ENCODE measurements at places on chromosomes 6 and 20.

- DNase-seq: no peak
Measured at GRCh38 chr6:1665214-1665613, 55.5 kb downstream of the FOXC1 start.

DNA sequence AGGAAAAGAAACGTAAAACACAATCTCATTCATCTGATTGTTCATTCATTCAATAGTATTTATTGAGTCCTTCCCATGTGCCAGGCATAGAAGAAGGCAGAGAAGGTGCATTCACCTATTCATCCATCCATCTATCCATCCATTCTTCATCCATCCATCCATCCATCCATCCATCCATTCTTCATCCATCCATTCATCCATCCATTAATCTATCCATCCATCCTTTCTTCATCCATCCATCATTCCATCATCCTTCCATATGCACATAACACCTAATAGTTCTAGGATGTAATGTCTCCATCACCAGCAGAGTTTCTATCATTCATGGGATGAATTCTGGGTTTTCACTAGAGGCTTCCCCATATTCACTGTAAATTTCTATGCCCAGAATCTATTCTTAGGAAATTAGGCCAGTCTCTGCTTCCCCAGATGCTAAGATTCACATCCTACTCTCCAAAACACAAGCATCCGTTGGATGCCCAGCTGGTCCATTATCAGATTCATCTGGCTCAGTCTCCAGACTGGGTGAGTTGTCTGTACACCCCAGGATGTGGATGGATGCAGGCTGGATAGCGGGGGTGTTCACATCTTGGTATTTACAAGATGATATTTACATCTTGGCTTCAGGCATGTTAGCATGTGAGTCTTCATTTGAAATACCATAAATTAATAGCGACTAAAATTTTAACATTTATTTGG is 517.7 kb upstream of the SULF2 start:
- DNase-seq: no peak

- DNase-seq: no peak
Measured at GRCh38 chr20:38121741-38122140, 43.3 kb downstream of the TGM2 start.

- DNase-seq: peak; percentile 67
Measured at GRCh38 chr6:42440778-42441696, 10.7 kb downstream of the TRERF1 start.

GRCh38 chr6:21590346-21590745 is 3.2 kb upstream of the SOX4 start:
- no peak for DNase-seq

- peak; percentile 71 for DNase-seq
Measured at GRCh38 chr20:17928633-17929311, 39.8 kb downstream of the SNX5 start.

DNA sequence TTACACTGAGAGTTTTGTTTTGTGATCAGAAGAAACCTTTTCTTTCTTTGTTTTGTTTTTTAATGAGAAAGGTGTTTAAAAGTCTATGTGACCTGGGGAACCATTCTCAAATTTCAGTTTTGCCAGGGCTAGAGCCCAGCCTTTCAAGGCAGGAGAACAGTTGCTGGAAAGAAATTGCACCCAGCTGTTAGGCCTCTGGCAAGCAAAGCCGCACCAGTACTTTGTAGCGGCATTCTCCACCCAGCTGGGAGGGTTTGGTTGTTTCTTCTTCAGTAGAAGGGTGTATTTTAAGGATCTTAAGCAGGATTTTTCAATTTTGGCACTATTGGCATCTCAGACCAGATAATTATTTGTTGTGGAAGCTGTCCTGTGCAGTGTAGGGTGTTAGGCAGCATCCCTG is 16.6 kb upstream of the MAPK13 start:
- DNase-seq: no peak

DNA sequence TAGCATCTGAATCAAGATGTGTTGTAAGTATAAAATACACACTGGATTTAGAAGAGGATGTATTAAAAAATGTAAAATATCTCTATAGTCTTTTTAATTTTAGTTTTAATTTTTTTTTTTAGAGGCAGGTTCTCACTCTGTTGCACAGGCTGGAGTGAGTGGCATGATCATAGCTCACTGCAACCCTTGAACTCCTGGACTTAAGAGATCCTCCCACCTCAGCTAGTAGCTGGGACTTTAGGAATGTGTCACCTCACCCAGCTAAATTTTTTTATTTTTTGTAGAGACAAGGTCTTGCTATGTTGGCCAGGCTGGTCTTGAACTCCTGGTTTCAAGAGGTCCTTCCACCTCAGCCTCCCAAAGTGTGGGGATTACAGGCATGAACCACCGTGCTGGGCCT is 46.7 kb upstream of the EPB41L1 start:
- DNase-seq: no peak

- peak; percentile 93 for DNase-seq
Measured at GRCh38 chr20:17226410-17227218, at the start of gene PCSK2. PCSK2 (plus strand) TSS chr20:17227040; CDS start chr20:17227306, 266 bp downstream.

- DNase-seq: no peak
Measured at GRCh38 chr6:90251295-90251992, 45.2 kb downstream of the BACH2 start.

- DNase-seq: no peak
Measured at GRCh38 chr6:29777310-29777709, 50.3 kb upstream of the HLA-G start.

- no peak for DNase-seq
Measured at GRCh38 chr20:6838181-6838826, 70.8 kb downstream of the BMP2 start.

DNA sequence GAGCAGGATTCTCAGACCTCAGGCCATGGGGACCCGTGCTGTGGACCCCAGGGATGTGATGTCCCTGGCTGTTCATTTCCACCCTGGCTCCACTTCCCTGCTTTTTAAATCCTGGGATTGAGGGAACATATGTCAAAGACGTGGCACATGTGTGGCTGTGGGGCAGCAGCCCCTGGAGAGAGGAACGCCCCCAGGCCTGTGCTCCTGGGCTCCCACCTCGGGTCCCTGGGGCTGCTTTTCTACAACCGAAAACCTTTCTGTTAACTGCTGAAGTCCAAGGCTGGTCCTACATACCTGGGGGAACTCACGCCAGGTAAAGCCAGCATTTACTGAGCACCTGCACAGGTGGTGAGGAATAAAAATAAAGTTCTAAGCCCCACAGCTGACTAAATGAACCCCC is 102.3 kb upstream of the FRMD1 start:
- no peak for DNase-seq

GRCh38 chr6:6927521-6928361 is 180.0 kb upstream of the RREB1 start:
- no peak for DNase-seq

GRCh38 chr6:93139408-93140081 is 279.8 kb downstream of the EPHA7 start:
- no peak for DNase-seq

- no peak for DNase-seq
Measured at GRCh38 chr6:158499601-158500000, 60.3 kb upstream of the TMEM181 start.

- no peak for DNase-seq
Measured at GRCh38 chr6:46333481-46333880, 157.8 kb downstream of the RCAN2 start.

DNA sequence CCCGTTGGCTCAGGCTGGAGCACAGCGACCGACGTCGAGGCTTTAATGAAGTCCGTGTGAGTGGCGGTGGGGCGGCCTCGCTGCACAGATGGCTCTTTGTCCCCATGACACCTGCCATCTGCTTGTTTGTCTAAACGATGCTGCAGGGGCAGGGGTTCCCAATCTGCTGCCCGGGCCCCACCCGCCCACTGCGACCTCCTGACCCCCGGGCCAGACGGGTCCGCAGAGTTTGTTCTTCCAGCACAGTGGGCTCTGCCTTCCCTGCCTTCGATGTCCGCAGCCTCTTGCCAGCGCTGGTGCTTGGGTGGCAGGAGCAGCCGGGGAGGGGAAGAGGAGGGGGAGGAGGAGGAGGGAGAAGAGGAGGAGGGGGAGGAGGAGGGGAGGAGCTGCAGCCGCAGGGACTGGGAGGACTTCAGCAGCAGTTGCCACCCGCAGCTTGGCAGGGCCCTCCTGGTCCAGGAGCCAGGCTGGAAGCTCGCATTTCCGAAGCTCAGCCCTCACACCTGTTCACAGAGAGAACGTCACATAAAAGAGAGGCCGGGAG is 210.0 kb downstream of the DLL1 start:
- no peak for DNase-seq

- no peak for DNase-seq
Measured at GRCh38 chr20:4366076-4366475, 350.7 kb upstream of the RNF24 start.

- peak; percentile 45 for DNase-seq
Measured at GRCh38 chr20:49447946-49448809, 34.3 kb downstream of the KCNB1 start.

- DNase-seq: peak; percentile 62
Measured at GRCh38 chr20:9514461-9515213, at the start of gene LAMP5. LAMP5 (plus strand) TSS chr20:9514590; CDS start chr20:9514853, 263 bp downstream.

GRCh38 chr20:22536956-22537756 is 47.2 kb downstream of the FOXA2 start:
- DNase-seq: no peak

- DNase-seq: no peak
Measured at GRCh38 chr6:32337186-32337805, 34.4 kb downstream of the TSBP1 start.

DNA sequence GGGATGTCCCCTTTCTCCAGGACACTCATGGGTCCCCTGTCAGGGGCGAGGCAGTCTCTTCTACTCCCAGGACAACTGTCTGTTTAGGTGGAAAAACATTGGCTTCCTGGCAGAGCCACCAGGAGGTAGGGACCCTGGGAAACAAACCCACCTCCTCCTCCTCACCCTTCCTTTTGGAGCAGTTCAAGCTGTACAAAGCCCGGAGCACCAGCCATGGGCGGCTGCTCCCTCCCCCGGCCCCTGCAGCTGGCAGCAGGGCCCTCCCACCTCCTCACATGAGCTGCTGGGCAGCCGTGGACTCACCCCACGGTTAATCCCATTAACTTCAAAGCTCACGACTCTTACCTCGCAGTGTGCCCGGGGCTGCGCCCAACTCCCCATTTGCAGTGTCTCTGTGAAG is 48.6 kb downstream of the CDH4 start:
- no peak for DNase-seq

DNA sequence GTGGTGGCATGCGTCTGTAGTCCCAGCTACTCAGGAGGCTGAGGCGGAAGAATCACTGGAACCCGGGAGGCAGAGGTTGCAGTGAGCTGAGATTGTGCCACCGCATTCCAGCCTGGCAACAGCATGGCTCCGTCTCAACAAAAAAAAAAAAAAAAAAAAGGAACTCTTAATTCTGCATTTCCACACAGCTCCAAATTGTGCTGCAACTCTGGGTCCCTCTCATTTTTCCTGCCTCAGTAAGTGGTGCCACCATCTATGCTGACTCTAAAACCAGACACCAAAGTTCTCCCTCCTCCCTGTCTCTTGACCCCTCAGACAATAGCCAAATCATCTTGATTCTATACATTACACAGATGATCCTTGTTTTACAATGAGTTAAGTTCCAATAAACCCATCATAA is 133.9 kb downstream of the BTBD9 start:
- no peak for DNase-seq

- peak; percentile 87 for DNase-seq
Measured at GRCh38 chr6:75205776-75206575, at the start of gene COL12A1. COL12A1 (minus strand) TSS chr6:75206053; CDS start chr6:75202792, 3,261 bp downstream.

GRCh38 chr6:69456086-69456485 is 340.7 kb downstream of the LMBRD1 start:
- no peak for DNase-seq

GRCh38 chr6:65259059-65259458 is 448.0 kb downstream of the EYS start:
- DNase-seq: peak; percentile 11

GRCh38 chr6:17012421-17013225 is 89.2 kb upstream of the STMND1 start:
- DNase-seq: peak; percentile 60

GRCh38 chr20:8254911-8255582 is 123.0 kb downstream of the PLCB1 start:
- no peak for DNase-seq

- DNase-seq: no peak
Measured at GRCh38 chr6:73073238-73073637, 152.1 kb downstream of the KHDC1L start.

- peak; percentile 45 for DNase-seq
Measured at GRCh38 chr6:166466178-166467122, 83.7 kb upstream of the MPC1 start.

- no peak for DNase-seq
Measured at GRCh38 chr20:3931664-3932063, 42.5 kb downstream of the PANK2 start.

GRCh38 chr6:116492331-116493067 is 18.9 kb upstream of the CALHM5 start:
- no peak for DNase-seq

DNA sequence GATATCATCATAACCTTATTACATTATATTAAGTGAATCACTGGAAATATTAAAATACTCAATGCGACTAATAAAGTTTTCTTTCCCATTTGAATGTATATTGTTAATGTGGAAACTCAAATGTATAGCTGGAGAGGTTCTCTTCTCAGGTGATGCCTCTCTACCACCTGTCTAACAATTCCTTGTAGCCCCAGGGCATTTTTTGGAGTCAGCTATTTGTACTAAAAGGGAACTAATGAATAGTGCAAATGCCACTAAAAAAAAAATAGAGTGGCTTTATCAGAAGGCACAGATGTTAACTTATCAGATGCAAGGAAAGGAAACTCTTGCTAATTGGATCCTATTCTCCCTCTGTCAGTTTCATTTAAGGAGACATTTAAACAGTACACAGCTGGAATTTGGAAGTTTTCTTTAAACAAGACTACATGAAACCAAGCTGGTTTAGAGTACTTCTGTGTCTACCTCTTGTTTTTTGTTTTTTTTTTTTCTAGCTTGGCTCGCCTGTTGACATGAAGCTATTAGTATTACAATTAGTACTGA is 897.0 kb upstream of the SLC35B3 start:
- DNase-seq: no peak

DNA sequence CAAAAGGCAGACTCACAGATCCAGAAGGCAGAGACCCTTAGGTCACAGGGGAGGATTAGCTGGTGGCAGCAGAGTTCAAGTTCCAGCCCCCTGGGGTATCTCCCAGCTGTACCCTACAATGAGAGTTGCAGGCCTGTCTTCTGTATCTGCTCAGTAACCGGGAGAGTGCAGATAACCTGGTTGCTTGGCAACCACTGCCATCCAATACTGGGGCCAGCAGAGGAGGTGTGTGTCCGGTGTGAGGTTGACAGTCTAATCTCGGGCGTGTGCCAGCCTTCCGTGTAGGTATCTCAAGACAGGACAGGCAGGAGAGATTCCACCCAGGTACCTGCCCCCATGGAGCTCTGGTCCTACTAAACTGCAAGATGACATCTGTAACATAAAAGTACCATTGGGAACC is 56.6 kb upstream of the TBC1D7 start:
- DNase-seq: no peak

GRCh38 chr20:44810391-44811149 is at the start of gene RIMS4:
RIMS4 (minus strand) TSS chr20:44810546; CDS start chr20:44810271, 275 bp downstream.
- peak; percentile 58 for DNase-seq

GRCh38 chr6:39266375-39266774 is 37.1 kb upstream of the KCNK5 start:
- DNase-seq: no peak

Data from hepatocyte (in vitro differentiated cells).